AG10803 (cell line): ENCODE measurements at places on chromosomes 3 and 15.

- no peak for DNase-seq
Measured at GRCh38 chr3:45579251-45579650, 15.3 kb upstream of the LIMD1 start.

GRCh38 chr3:134432236-134432635, 53.5 kb downstream of the ANAPC13 start:
- no peak for DNase-seq

GRCh38 chr15:80151148-80151547, 1.7 kb upstream of the FAH start:
- DNase-seq, result no peak

DNA sequence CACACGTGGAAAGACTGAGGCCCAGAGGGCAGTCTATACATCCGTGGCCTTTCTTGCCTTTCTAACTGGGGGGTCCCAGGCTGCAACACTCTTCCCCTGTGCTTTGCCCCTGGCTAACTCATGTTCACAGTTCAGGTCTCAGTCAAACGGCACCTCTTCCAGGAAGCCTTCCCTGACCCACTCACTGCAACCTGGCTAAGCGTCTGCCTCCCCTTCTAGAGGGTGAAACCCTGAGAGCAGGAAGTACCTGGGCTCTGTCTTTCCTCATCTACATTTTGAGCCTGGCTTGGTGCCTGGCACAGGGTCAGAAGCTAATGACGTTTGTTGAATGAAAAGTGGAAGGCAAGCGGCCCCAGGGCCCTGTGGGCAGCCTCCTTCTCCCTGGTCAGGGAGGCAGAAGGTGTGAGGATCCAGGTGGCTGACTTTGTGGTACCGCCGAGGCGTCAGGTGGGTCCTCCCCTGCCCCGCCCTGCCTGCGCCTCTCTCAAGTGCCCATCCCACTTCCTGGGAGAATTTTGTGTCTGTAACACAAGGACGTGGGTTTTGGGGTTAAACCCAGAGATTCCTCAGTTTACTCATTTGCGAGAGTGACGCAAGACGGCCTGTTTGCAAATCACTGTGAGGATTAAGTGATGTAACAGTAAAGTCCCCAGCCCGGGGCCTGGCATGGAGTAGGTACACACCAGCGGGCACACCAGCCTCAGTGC, 32.1 kb downstream of the DNASE1L3 start:
- no peak for DNase-seq

DNA sequence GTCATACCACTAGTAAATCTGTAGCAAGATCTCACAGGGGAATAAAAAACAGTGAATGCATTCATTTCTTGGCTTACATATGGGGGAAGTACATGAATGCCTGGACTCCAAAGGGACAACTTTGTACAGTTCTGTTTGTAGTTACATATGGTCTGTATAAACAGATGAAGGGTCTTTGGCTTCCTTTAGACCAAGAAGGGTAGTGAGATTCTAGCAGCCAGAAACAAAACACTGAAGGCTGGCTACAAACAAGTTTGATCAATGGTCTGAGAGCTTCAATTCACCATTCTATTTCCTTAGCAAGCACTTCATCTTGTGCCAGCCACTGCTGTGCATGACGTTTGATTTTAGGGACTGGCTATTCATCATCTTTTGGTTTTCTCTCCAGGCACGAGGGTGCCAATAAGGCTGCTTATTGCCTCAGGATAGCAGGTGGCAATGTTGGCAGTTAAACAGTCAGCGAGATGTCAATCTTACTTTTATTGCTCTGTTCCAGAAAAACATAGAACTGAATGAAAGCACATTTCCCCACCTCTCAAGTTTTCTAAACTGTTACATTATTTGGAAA, 313.7 kb upstream of the COL8A1 start:
- DNase-seq, result no peak

- DNase-seq, result no peak
Measured at GRCh38 chr3:108588601-108589000, 637 bp downstream of the CIP2A start.

DNA sequence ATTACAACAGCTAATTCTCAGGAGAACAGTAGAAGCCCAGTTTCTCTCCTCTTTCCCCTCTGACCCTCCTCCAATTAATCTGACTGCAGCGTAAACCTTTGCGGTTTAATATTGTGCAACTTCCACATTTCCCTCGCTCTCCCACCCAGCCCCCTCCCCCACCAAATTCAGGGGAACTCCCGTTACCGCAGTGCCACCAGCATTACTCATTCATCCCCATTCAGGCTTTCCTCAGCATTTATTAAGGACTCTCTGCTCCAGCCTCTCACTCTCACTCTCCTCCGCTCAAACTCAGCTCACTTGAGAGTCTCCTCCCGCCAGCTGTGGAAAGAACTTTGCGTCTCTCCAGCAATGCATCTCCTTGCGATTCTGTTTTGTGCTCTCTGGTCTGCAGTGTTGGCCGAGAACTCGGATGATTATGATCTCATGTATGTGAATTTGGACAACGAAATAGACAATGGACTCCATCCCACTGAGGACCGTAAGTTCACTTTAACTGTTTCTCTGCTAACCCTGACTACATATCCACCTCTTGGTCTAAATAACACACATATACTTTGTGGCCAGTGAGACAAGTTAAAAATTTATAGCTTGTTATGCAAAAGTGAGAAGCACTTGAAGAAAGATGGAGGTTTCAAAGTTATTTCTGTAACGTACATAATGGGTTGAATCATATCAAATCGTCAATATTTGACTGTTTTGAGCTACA, at the start of gene PTX3:
PTX3 (plus strand) TSS at position 268 of the 709 bp plus-strand sequence; CDS start at position 352, 84 bp downstream.
- peak; percentile 90 for DNase-seq

GRCh38 chr15:44570361-44570760, 33.4 kb downstream of the EIF3J start:
- DNase-seq, result no peak

- no peak for DNase-seq
Measured at GRCh38 chr3:157220883-157221282, 60.9 kb upstream of the CCNL1 start.
